Stimulated activated CD8-positive, alpha-beta memory T cell treated with anti-CD3 and anti-CD28 coated beads, Interleukin-4, amount 100 ng/mL, for 1 hour (primary cell): ENCODE measurements at places on chromosomes 5 and 9.
A peak's percentile ranks its signal among the peaks of the same experiment; 100 is the strongest.

GRCh38 chr9:37947471-37947870, 43.5 kb upstream of the SLC25A51 start:
- DNase-seq = no peak

DNA sequence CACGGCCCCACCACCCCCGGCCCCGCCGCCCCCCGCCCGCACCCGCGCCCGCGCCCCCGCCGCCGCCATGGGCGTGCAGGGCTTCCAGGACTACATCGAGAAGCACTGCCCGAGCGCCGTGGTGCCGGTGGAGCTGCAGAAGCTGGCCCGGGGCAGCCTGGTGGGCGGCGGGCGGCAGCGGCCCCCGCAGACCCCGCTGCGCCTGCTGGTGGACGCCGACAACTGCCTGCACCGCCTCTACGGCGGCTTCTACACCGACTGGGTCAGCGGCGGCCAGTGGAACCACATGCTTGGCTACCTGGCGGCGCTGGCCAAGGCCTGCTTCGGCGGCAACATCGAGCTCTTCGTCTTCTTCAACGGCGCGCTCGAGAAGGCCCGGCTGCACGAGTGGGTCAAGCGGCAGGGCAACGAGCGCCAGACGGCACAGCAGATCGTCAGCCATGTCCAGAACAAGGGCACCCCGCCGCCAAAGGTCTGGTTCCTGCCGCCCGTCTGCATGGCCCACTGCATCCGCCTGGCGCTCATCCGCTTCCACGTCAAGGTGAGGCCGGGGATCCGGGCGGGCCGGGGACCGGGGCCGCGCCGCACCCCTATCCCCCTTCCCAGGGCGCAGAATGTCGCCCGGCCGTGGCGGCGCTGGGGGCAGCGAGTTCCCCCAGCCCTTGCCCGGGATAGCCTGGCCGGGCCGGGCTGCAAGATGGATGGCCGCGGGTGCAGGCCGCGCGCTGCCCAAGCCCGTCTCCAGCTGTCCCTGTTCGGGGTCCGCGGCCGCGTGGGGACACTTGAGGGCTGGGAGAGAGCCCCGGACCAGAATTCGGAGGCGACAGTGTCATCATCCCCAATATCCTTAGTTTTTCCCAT, 594 bp downstream of the FAM120A start:
- peak; percentile 14 for DNase-seq

DNA sequence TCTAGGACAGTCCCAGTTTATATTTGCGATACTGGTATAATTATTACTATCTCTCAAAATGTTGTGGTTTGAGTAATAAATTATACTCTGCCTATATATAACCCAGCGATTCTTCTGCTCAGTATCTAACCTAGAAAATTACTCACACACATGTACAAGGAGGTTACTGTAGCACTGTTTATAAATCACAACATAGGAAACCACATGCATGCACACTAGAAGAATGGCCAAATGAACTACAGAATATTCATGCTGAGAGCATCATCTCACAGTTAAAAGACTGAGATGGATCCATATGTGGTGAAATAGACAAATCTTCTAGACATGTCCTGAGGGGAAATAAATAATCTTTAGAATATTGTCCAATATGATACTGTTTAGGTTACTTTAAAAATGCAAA, 62.1 kb downstream of the INSYN2B start:
- DNase-seq = no peak

DNA sequence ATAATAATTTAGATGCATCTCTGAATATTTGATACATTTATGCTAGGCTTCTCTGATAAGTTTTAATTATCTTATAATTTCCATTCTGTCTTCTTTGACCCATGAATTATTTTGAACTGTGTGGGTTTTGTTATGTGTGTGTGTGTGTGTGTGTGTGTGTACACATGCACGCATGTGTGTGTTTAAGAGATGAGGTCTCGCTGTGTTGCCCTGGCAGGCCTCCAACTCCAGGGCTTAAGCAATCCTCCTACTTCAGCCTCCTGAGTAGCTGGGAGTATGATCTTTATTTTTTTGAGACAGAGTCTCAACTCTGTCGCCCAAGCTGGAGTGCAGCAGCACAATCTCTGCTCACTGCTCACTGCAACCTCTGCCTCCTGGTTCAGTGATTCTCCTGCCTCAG, 75.4 kb downstream of the NDUFAF2 start:
- no peak for DNase-seq

DNA sequence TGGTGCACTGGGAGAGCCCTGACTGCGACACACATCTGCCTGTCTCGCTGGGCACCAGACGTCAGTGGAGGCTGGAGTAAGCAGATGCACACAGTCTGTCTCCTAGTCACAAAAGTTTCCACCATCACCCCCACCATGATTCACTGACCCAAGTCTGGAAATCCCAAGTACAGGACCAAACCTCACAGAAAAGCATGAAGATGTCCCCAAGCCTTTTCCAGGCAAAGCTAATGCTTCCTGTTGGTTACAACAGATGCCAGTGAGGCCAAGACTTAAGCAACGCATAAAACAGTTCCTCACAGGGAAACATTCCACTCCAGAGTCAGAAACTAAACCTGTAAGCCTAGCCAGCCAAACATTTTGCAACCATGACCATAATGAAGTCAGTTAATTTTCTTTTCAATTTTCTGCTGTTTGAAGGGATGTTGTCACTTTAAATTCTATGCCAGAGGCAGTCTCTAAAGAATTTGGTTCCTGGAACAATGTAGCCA, 259.3 kb upstream of the SLC30A5 start:
- DNase-seq = no peak

GRCh38 chr5:132235340-132235739, 7.7 kb upstream of the P4HA2 start:
- DNase-seq = no peak

- DNase-seq = no peak
Measured at GRCh38 chr5:98898743-98899142, 30.1 kb downstream of the CHD1 start.

- DNase-seq = no peak
Measured at GRCh38 chr5:137075163-137075970, 423.8 kb downstream of the SPOCK1 start.

DNA sequence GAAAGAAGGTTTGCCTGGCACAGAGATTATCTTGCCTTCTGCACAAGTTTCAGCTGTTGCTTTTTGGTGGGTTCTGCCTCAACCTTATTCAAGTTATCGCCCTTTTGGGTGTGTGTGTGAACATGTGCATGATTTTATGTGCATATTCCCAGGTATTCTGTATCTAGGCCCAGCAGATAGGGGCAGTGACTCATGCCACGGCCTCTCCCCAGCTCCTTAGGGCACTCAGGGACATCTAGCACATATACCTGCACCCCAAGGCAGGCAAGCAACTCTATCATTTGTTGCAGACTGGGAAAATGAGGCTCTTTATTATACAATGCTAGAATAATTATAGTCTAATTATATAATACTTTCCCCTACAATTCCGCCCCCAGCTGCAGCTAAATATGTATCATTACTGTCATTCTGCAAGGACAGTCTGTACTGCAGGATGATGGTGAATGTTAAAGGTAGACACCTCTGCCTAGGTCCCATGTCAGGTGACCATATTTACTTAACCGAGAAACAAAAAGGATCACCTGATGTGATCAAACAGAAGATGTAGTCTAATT, 128.9 kb downstream of the PDE8B start:
- DNase-seq = no peak

DNA sequence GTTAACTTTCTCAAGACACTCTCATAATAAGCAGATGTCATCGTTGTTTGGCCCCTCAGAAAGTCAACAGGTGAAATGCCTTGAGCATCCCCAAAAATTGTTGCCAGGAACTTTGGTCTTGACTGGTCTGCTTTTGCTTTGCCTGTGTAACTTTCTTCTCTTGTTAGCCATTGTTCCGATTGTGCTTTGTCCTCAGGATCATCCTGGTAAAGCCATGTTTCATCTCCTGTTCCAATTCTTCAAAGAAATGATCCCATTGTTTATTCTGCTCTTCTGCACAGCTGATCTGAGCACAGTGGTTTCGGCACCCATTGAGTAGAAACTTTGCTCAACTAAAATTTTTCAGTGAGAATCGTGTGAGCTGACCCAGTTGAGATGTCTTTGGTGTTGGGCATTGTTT, 8.1 kb upstream of the ZBED3 start:
- DNase-seq = no peak
